Left cardiac atrium (tissue), 4 donors: ENCODE measurements at places on chromosomes 2 and 18.

- DNase-seq, result no peak
These were observed 7.5 kb downstream of the TMEM214 start for GRCh38 chr2:27040282-27040681.

DNA sequence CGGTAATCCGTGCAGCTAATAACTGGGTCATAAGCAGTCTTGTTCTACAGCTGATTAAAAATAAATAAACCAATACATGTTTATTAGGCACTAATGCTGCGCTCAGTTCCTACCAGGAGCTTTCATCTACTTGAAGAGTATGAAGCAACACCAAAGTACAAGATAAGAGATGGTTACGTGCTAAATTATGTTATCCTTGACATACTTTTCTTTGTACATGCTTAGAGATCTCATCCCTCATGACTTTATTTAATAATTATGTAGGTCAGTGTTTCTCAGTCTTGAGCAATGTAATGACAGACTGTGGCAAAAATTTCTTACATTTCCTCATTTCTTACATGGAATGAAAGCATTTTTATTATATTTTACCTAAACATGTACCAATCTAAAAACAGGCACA is 54.6 kb upstream of the COBLL1 start:
- no peak for DNase-seq

DNA sequence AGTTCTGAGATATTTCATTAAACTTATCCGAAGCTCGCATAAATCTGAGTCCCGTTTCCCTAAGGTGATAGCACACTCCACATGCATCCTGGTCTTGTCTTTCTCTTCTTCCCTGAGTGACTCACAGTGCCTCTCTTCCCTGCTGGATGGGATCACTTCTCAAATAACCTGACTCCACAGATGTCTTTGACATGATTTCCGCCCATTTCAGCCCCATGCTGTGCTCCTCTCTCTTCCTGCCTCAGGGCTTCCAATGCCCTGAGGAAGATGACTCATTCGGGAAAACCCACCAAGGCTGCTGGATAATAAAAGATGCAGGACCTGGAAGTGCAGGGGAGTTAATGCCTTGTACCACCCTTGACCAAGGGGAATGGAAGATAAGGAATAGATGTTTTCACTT is 441.7 kb upstream of the SOX11 start:
- DNase-seq, result no peak

DNA sequence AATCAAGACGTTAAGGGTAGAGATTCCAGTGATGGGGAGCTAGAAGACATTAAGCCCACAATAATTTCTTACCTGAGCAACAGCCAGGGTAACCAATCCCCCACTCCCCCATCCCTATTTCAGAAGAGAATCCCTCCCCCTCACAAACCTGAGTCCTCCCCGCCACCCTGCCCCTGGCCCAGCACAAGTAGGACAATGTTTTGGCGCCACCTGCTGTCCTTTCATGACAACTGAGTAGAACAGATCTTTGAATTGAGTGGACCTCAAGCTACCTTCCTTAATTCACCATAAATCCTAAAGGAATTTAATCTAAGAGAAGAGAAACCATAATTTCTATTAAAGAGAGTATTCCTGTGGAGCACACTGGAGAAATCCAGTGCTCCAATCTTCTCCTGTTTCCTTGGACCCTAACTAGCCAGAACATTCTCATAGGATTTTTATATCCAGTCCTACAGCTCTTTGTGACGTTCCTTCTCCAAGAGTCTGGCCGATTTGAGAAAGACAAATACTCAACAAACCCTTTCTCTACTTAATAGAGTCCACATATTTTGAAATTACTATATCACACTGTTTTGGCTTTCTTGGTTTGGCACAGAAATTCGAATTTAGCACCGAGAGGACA is 41.1 kb downstream of the NHEJ1 start:
- DNase-seq, result peak; percentile 71

GRCh38 chr18:32771169-32771751 is 1.6 kb downstream of the KLHL14 start:
- no peak for DNase-seq

DNA sequence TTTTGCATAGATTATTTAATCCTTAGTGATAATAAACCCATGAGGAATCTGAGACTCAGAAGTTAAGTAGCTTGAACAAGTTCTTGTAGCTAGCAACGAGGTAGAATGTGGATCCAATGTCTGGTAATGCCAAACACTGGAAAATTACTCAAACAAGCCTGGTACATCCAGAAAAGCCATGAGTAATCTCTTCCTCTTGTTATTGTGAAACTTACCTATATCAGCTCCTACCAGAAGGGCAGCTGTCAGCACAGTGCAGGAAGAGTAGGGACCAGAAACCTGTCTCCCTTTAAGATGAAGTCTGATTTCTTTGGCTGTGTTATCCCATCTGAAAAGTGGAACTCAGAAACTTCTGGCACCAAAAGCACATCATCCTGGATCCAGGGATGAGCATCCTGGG is 7.7 kb upstream of the SERPINB8 start:
- DNase-seq, result no peak

GRCh38 chr18:10015941-10016819 is 102.4 kb downstream of the VAPA start:
- DNase-seq, result no peak

DNA sequence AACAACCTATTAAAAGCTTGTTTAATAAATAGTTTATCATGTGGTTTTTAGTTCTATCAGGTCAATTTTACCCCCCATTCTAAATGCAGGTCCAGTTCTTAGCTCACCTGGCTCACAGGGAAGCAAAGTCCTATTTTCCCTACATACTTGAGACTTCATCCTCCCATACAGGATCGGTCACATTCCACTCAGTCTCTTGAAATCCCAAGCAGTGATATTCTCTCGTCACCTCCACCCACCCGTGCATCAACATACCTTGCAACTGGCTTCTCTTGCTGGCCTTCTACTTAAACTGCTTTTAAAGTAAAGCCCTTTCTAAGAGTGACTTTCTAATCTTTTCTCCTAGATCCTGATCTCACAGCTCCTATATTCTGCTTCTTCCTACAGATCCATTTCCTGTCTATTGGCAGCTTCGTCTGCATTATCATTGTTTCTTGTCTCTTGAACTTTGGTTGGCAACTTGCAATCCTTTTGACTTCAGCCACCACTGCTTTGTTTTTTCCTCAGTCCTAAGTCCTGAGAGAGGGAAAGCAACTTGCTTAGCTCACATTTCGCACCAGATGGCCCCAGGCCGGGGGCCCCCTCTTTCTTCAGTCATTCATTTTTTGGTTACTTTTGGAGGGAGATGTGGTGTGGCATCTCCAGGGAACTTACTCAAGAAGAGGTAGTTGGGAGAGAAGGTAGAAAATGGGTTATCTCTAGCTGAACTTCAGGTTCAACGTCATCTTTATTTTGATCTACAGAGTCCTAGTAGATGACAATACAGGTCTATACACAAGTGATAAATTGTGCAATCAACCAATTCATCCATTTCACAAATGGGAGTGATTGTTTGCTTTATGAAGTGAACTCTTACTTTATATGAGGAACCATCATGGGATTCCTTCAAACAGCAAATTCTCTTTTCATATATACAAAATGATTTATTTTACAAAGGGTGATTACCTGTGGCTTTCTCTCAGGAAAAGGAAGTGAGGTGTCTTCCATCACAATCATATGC is 23.9 kb upstream of the NCOA1 start:
- DNase-seq, result no peak

GRCh38 chr18:48600456-48601090 is 61.7 kb downstream of the CTIF start:
- no peak for DNase-seq

- peak; percentile 74 for DNase-seq
These were observed 114.3 kb downstream of the GALNT1 start for GRCh38 chr18:35695803-35696202.

DNA sequence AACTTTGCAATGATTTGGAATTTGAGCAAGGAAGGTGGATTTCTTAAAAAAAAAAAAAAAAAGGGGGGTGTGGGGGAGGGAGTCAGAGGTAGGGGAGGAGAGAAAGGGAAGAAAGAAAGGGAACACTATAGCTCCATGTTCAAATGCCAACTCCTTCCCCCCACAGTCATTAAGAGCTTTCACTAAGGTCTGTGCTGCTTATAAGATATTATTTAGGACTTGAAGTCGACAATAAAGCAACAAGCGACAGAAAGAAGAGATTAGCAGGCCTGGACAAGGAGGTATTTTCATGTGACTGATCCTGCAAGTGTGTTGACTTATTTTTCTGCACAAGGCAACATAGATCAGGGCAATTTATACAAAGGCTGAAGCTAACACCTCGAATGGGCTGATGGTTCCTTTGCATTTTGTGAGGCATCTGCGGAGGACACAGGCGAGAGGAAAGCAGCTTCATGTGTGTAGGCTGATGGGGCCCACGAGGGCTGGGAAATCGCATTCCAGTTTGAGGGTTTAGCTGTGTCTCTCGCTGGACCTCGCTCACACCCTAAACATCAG is 382.0 kb downstream of the SOX11 start:
- no peak for DNase-seq

GRCh38 chr2:135840601-135841000 is 3.6 kb upstream of the LCT start:
- no peak for DNase-seq

DNA sequence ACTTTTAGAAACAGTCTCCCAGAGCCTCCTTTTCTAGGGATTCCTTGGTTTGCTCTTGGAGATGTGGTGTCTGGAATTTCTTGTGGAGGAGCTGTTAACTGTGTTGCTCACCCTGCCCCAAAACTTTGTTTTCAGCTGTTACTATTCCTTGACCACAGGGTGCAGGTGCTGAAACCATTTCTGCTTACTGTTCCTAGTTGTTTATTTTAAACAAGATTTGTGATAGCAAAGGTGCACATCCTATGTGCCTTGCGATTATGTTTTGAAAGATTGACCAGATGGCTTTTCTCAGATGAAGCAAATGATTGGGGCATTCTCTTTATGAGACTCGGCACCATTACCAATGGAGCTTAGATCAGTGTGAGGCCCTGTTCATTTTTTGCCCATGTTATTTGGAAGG is 111.2 kb downstream of the RAB3GAP1 start:
- DNase-seq, result no peak

DNA sequence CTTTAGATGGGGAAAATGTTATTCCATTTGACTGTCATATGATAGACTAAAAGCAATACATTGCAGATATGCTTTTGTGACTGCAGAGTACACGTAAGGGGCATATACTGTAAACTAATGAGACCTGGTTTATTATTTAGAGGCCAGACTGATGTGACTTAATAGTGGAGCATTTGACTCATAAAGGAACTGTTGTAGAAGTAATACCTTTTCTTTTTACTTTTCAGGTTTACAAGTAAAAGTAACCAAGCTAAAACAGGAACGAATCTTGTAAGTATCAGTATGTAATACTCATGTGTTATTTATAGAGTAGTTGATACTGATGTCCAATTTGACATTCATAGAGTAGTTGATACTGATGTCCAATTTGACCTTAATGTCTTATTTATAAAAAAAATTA is 13.1 kb downstream of the RBBP8 start:
- DNase-seq, result no peak

- no peak for DNase-seq
These were observed 155.1 kb upstream of the TANK start for GRCh38 chr2:161005170-161005569.

DNA sequence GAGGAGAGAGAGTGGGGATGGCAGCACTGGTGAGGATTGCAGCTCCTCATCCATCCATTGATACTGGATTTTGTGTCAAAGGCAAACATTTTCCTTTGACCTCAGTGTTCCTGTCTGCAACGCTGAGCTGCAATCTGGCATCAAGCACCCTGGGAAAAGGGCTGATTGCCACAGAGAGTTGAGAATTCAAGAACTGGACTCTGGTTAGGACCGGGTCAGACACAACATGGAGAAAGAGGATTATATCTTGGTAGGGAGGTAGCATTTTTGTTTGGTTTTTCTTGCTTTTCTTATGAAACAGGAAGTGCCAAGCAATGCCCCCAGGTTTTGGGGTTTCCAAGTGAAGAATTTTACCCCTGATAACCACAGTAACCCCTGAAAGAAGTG is 81.9 kb upstream of the PKDCC start:
- DNase-seq, result peak; percentile 58

- DNase-seq, result no peak
These were observed 780 bp downstream of the HTRA2 start for GRCh38 chr2:74530239-74531187.

GRCh38 chr18:6018671-6019070 is 123.3 kb upstream of the TMEM200C start:
- DNase-seq, result no peak

DNA sequence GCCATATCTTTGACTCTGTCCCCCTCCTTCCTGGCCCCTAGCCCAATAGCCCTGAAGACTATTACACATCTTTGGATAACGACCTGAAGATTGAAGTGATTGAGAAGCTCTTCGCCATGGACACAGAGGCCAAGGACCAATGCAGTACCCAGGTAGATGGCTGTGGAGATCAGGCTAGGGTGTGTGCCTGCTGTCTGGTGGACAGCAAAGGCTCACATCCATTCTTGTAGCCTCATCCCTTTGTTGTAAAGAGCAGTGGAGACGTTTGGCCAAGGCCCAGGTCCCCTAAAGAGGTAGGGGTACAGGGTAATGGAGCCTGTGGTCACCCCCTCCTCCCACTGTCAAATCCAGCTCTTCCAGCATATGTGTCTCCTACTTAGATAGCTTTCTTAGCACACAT is 81.4 kb downstream of the EPAS1 start:
- DNase-seq, result no peak

DNA sequence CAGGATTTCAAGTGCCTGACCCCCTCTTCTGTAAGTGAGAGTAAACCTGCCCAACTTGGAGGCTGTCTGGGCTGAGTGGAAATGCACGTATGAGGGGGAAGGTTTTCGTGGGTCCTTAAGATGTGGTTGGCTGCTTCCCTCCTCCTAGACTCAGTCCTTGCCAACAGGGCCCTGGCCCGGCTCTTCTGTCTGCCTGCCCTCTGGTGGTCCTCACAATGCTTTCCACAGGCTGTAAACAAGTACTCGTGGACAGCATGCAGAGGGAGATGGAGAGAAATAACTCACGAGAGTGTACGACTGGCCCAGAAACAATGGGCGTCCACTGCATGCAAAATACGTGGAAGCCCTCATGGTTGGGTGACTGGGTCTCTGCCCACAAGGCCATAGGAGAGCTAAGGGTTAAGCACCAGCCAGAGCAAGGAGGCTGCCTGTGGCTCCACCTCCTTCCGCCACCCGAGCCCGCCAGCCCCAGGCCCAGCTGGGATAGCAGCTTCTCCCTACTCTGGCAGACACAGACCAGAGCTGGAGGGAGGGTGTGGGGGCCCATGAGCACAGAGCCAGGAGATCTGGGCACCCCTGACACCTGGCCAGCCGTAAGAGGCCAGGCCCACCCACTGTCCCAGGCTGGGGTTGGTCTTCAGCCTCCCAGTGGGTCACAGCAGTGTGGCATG is 17.0 kb upstream of the ARHGEF4 start:
- no peak for DNase-seq

DNA sequence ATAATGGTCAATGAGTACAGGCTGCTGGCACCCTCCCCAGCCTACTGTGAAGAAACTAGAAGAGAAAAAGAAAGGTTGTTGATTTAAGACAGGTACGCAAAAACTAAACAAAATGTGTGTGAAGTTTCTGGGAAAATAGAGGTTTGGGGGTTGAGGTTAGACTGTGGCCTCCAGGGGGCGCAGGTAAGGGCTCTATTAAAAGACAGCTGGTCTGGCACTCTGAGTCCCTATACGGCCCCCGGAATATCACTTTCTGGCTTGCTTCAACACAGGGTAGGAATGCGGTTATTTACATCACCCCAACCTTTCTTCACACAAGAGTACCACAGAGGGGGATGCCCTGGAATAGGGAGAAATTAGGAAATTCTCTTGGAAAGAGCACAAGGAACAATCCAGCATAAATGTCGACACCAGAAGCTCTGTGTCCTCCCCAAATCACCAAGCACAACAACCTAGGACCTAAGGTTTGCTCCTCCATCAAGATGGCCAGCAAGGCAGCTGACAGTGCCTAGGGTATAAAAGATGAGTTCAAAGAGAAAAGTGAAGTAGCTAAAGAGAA is 480.8 kb upstream of the KLHL29 start:
- DNase-seq, result peak; percentile 33
